Lung (tissue), 17 donors: ENCODE measurements at places on chromosomes 6 and 20. TPM values are rescaled to one million over a fixed set of nuclear protein-coding genes. Genes with fewer than 3 reads are reported as not detected.

- no peaks in the 10 kb centered on the region for H3K4me1 ChIP-seq
- no peak overlapping the region for H3K4me3 ChIP-seq
- H3K27ac ChIP-seq: no peak overlapping the region
- H3K27me3 ChIP-seq: peaks cover 2% of the 10 kb centered on the region
These were observed 34.4 kb downstream of the TGM3 start for GRCh38 chr20:2330090-2330695.

- H3K4me3 ChIP-seq: no peak overlapping the region
- H3K27me3 ChIP-seq: no peaks in the 10 kb centered on the region
- H3K36me3 ChIP-seq: no peaks in the 10 kb centered on the region
- no peaks in the 10 kb centered on the region for H3K4me1 ChIP-seq
- no peak overlapping the region for H3K27ac ChIP-seq
- DNase-seq: no peak
These were observed 21.7 kb upstream of the TAGAP start for GRCh38 chr6:159066483-159066882.

Gene IGF2R
- 125 TPM for total RNA-seq

Gene RPL10A
- 1,164 TPM for total RNA-seq

- DNase-seq: no peak
- no peaks in the 10 kb centered on the region for H3K36me3 ChIP-seq
- no peaks in the 10 kb centered on the region for H3K4me1 ChIP-seq
- H3K27me3 ChIP-seq: peaks cover 93% of the 10 kb centered on the region
- no peak overlapping the region for H3K4me3 ChIP-seq
These were observed 21.2 kb downstream of the POM121L2 start for GRCh38 chr6:27290850-27291208.
